ENCODE measurements at places on chromosomes 3 and 15.

DNA sequence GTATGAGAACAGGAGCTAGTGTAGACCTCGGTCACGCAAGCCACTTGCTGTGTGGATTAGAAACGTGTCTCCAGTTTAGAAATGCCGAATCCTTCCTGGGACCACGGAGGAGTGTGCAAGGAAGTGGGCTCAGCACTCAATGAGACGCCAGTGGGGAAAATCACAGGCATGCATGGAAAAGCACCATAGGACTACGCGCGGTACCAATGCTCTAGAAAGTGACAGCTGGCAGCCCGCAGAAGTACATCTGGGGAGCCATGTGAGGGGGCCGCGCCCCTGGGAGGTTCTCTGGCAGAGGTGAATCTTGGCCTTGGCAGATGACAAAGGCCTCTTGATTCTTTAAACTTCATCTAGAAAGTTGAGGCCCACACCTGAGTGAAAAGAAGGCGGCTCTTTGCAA, 99.3 kb downstream of the LRRK1 start:
- DNase-seq = no peak

GRCh38 chr3:64667138-64667537, 20.7 kb downstream of the ADAMTS9 start:
- DNase-seq = no peak

DNA sequence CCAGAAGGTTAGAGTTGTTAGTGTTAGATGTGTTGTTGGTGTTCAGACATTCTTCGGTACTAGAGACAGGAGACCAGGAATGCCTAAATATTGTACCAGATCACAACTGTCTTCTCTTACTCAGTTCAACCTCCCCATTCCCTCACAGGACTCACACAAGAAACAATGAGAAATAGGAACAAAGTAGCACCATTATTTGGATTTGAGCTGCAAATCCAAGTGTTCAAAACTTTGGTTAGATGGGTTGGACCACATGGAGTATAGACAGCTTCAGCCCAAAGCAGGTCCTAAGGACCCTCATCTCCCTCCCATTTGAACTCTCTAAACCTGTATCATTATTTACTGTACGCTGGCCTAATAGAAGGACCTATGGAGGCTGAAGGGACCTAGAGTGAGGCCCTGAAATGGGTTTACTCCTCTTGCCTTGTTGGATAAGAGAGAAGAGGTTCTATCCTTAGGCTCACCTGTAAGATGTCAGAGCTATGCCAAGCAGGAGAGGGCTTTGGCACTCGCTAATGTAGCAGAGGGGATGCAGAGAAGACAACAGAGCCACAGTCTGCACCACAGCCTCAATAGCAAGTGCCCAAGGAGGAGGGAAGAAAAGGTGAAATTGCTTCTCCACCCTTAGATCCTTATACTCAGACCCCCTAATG, 70.9 kb downstream of the FNDC3B start:
- no peak for DNase-seq

- no peak for DNase-seq
Measured at GRCh38 chr15:101549647-101550046, 60.1 kb upstream of the PCSK6 start.

DNA sequence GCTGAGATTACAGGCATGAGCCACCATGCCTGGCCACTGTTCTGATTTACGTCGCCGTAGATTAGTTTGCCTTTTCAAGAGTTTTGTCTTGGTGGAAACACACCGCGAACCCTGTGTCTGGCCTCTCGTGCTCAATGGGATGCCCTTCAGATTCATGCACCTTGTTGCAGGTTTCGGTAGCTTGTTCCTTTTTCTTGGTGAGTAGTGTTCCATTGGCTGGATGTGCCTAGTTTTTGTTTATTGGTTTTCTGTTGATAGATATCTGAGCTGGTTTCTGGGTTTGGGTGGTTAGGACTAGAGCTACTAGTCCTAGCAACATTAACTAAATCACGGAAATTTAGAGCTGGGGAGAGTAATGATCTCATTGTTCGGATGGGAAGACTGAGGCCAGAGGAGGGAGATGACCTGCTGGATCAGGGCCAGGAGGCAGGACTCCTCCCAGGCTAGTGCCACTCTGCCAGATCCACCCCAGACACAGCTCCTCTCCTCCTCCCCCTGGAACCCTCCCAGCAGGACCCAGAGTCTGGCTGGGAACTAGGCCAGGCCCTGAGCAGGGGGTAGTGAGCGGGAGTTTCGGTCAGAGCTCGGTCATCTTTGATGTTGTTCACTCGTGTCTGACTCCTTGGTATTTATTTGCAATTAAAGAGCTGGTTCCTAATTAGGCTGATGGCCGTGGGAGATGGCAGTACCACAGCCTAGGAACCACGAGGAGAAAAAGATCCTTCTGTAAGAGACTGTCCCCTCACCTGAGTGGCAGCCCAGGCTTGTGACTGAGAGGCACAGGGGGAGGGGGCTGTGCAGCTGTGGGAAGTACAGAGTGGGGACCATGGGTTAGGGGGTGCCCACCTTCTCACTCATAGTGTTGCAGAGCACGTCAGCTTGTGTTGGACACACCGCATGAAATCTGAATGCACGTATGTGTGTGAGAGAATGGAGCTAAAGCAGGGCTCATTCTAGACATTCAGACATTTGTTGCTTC, 73.4 kb downstream of the SMAD6 start:
- no peak for DNase-seq

DNA sequence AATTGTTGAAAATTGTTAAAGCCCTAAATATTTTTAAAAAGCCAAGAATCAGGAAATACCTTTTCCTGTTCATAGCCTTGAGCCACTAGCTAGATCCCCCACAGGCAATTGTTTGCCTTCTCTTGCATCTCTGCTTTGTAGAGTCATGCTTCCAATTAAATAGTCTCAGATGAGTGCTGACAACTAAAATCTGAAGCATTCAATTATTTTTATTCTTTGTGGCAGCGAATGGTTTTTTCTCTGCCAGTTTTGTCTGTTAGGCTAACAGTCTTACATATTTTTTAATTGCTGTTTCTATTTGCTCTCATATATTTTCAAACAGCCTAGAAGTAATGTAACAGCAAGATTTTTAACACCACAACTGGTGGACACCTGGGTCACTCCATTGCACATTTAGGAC, 277.1 kb upstream of the GBE1 start:
- DNase-seq = no peak

Data from stimulated activated CD4-positive, alpha-beta T cell treated with anti-CD3 and anti-CD28 coated beads, Interleukin-1b, Interleukin-23, amount 100 ng/mL, for 4 hours (primary cell).